Regular cardiac myocyte (primary cell): ENCODE measurements at places on chromosomes 3 and 15. TPM values are rescaled to one million over a fixed set of nuclear protein-coding genes. Genes with fewer than 3 reads are reported as not detected.

Gene MESP2
- 0.56 and 0.77 TPM in 2 replicates for total RNA-seq

Gene CFAP161
- total RNA-seq, result under 0.01 TPM in 1 of 2 replicates, not detected in the other

Gene TIPARP
- 38.0 and 61.2 TPM in 2 replicates for total RNA-seq

Gene LRRC2
- 3.6 and 5.4 TPM in 2 replicates for total RNA-seq

Gene GPR62
- under 0.01 TPM in 1 of 2 replicates, not detected in the other for total RNA-seq

Gene HDC
- not detected in 2 replicates for total RNA-seq

Gene SLC27A2
- total RNA-seq, result under 0.01 and 2.3 TPM in 2 replicates

Gene FANCD2OS
- total RNA-seq, result not detected in 2 replicates

Gene SNX33
- total RNA-seq, result 15.3 and 28.2 TPM in 2 replicates

Gene ALDH1L1
- 2.1 and 4.8 TPM in 2 replicates for total RNA-seq

Gene OCA2
- total RNA-seq, result not detected in 2 replicates

Gene CAMP
- total RNA-seq, result not detected in 2 replicates

Gene PLS1
- total RNA-seq, result 2.3 and 2.5 TPM in 2 replicates

Gene HGD
- 1.7 and 2.5 TPM in 2 replicates for total RNA-seq

Gene DIS3L
- 15.0 and 24.5 TPM in 2 replicates for total RNA-seq

Gene ARGFX
- not detected in 2 replicates for total RNA-seq

Gene PLA2G4E
- total RNA-seq, result not detected in 2 replicates

Gene ADIPOQ
- not detected in 2 replicates for total RNA-seq

Gene PP2D1
- not detected in 2 replicates for total RNA-seq

Gene IMPG2
- under 0.01 and 0.56 TPM in 2 replicates for total RNA-seq
